ENCODE measurements at places on chromosomes 1 and 21.

GRCh38 chr1:156075162-156075561, 7.1 kb downstream of the MEX3A start:
- DNase-seq, result no peak

DNA sequence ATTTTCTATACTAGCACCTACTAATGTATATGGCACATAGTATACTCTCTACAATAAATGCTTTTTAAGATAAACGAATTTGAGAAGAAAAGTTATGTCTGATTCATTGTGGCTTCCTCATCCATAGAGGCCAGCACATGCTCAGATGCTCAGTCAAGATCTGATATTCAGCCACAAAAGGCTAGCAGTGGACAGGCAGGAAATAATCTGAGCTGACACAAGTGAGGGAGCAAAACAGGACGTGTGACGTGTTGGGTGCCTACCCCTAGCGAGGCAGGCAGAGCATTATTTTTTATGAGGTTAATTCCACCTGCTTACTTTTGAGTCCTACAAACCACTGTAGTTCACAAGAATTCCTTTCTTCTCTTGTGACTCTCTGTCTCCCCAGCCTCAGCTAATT, 550.9 kb downstream of the SMYD3 start:
- peak; percentile 70 for DNase-seq

- no peak for DNase-seq
Observed at GRCh38 chr21:33364830-33365229, 38.4 kb upstream of the IFNGR2 start.

DNA sequence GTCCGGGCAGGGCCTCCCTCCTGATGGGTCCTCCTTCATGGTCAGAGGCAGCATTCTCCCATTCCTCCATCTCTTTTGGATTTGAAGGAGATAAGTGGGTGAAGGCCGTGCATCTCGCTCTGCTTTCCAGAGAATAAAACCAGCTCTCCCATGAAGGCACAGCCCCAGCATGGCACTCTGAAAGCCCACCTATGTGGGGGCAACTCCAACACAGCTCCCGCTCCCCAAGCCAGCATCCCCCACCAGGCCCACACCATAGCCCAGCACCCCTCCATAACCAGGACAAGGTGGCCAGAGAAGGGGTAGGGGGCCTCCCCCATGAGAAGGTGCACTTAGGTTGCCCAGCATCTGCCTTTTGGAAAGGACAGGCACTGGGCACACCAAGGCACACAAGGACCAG, 112.2 kb downstream of the PDE9A start:
- no peak for DNase-seq

DNA sequence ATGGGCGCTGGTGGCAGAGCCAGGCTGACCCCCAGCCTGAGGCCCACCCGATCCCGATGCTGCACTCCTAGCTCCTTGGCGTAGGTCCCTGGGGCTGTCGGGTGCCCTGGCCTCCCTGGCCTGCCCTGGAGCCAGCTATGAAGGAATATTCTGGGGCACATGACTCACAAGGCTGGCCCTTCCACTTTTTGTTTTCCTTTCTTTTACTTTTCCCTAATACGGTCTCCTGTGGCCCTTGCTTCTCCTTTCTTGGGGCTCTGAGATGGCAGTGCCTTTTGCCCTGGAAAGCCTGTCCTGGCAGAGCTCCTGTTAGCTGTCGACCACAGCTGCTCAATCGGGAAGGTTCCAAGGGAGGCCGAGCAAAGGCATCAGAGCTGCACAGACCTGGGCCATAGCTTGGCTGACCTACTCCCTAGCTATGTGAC, 22.1 kb downstream of the ARHGEF10L start:
- DNase-seq, result no peak

GRCh38 chr1:57506941-57507340, 83.1 kb upstream of the DAB1 start:
- no peak for DNase-seq

DNA sequence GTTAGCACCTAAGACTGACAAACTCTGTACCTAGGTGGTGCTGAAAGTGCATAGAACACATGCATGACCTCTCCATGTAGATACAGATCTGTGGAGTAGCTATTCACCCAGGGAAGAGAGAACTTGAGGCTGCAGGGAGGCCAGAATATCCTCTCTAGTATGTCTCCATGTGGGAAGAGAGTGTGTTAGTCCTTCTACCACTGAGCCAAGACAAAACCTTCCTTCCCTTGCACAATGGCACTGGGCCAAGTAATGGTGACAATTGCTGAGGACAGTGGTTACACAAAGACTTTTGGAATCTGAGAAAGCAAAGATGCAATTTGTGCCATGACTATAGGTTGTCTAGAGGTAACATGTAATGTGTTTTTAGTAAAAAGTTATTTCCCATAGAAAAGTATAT, 52.3 kb downstream of the C1orf198 start:
- no peak for DNase-seq

GRCh38 chr1:214542275-214543199, 8.9 kb downstream of the PTPN14 start:
- no peak for DNase-seq

Data from T-helper 1 cell (primary cell).